HCEC 1CT (cell line): ENCODE measurements at places on chromosomes 5 and 9.

- no peak for DNase-seq
These were observed 1793.8 kb upstream of the WWC1 start for GRCh38 chr5:166497496-166498104.

DNA sequence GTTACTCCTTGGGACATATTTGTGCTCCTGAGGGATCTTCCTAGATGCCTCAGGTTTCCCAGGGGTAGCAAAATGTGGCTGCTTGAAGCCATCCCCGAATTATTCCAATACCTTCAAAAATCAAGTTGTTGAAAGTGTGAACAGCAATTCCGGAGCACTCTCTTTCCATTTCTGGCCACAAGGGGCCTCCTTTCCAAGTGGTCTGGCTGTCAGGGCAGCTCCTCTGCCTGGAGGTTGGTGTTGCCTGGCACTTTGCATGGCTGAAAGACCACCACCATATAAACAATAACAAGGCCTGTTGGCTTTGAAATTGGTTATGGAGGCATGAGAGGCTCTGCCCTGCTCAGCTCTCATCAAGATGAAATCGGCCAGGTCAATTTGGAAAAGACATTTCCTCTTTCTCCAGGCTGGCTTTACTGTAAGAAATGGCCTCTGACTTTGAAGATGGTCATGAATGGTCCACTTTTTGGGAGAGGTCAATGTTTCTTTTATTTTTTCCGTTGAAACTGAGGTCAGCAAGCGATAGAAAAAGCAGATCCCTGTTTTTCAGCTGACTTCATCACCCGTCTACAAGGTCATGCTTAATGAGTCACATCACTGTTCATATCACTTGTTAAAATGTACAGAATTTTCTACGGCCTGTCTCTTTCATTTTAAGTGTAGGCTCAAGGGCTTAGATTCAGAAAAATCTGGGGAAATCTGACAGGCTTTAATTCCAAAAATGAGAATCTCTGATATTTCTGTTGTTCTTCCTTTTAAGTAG lies 481.1 kb upstream of the ZNF608 start:
- peak; percentile 26 for DNase-seq

GRCh38 chr5:133921069-133921468 lies 47.4 kb downstream of the C5orf15 start:
- no peak for DNase-seq

DNA sequence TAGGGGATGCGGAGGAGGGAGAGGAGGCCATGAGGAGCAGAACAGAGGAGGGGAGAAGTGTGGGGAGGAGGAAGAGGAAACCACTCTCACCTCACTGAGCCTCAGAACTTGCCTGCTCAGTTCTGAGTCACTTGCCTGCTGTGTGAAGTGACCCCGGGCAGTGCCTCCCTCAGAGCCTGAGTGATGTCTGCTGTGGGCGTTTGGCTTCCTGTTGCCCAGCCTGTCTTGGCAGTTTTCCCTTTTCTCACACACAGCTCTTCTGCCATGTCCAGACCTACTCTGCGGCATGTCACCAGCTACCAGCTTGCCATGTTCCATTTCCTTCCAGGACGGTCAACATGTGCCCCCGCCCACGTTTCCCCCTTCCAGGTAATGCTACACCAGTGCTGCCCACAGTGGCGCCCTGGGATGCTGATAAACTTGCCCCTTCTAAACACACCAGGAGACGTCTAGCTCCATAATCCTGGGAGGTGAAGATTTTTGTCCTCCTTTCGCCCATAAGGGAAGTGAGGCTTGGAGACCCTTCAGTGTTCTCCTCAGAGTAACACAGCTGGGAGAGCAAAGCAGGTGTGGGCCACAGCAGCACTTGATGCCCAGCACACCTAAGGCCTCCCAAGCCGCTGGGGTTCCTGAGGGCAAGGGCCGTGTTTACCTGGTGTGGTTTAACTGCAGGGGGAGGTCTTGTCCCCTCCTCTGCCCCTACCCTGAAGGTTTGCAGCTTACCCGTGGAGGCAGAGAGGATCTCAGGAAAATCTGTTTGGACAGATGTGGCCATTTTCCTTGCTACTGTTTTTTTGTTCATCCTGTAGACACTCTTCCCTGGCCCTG lies 63.8 kb upstream of the RNF130 start:
- peak; percentile 26 for DNase-seq

GRCh38 chr9:113720495-113720894 lies 155.6 kb upstream of the ZNF618 start:
- DNase-seq = no peak
